ENCODE measurements at places on chromosomes 12 and 14.

- DNase-seq = no peak
Observed at GRCh38 chr14:85010186-85010585, 519.8 kb upstream of the FLRT2 start.

- peak; percentile 74 for DNase-seq
Observed at GRCh38 chr12:176321-177181, 37.4 kb downstream of the SLC6A12 start.

DNA sequence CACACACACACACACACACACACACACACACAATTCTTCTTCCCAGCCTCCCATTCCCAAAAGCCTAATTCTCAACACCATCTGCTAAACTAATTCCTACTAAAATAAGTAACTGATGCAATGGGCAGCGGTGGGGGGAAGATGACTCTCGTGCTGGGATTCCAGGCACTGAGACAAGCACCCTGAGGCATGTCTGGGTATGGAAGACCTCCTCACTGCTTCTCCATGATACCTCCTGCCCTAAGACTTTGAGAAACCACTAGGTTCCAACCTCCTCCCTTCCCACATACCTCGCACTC is 789 bp upstream of the VWF start:
- no peak for DNase-seq

- DNase-seq = no peak
Observed at GRCh38 chr12:10406725-10407124, 2.8 kb downstream of the KLRC4 start.

- DNase-seq = no peak
Observed at GRCh38 chr14:46596236-46596635, 55.3 kb downstream of the RPL10L start.

- peak; percentile 94 for DNase-seq
Observed at GRCh38 chr14:32076278-32077080, 625 bp upstream of the ARHGAP5 start.

DNA sequence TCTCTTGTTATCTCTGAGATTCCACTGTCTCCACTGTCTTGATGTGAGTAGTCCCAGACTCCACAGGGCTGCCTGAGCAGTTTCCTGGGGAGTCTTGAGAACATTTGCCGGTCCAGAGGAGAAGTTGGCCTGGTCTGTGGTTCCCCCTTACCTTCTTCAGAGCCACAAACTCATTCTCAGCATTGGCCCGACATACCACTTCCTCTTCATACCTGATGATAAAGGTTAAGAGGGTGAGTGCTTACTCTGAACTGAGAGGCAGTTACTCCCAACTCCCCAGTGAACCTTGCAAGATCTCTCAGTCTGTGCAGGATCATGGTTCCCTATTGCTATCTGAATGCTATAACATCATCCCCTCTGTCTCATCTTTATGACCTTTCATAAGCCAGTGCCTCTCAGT is 2.6 kb downstream of the KRT84 start:
- DNase-seq = no peak

DNA sequence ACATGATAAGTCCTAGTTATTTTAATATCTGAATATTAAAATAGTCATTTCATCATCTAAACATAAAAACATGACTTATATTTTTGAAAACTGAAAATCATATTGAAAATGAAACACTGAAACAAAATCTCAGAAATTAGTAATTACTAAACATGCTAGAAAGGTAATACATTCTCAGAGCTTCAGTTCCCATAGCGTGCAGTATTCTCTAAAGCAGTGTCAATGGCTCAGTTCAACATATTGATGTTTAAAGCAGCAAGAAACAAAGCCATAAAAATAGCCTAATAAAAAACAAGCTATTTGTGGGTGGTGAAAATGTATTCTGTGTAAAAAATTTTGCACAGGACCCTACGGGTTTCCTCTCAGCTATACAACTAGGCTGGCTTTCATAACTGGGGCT is 1337.4 kb downstream of the FSCB start:
- DNase-seq = no peak

- no peak for DNase-seq
Observed at GRCh38 chr12:2212537-2212936, 159.8 kb downstream of the CACNA1C start.

GRCh38 chr12:66275040-66275439 is 27.3 kb upstream of the HELB start:
- no peak for DNase-seq

GRCh38 chr14:78644824-78645559 is 474.8 kb downstream of the NRXN3 start:
- no peak for DNase-seq

DNA sequence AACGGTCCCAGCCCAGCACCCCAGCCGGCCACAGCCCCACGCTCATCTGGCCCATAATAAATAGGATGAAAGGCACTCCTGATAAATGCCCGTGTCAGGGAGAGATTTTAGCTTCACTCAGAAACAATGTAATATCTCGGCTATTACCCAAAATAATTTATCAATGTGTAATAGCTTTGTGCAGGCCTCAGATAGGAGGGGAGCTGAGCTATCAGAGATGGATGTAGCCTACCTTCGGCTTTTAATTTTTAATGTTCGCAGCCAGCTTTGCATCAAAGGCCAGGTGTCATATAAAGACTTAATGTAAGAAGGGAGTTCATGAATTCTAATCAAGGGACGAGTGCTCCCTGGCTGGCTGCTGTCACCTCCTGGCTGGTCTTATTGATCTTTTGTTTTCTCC is 171.9 kb downstream of the ESRRB start:
- DNase-seq = no peak

DNA sequence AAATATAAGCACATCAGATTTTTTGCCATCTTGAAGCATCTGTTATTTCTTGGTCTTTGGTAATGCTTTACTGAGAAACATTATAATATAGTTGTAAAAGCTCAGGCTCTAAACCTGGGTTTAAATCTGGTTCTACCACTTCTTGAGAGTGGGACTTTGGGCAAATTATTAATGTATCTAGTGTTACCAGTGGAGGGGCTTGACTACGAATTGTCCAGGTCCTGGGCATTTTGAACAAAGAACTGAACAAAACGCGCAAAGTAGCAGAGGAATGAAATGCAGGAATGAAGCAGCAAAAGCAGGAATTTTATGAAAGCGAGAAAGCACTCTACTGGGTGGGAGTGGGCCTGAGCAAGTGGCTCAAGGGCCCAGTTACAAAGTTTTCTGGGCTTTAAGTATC is 50.8 kb downstream of the CAND1 start:
- no peak for DNase-seq

- no peak for DNase-seq
Observed at GRCh38 chr12:15181017-15181683, 40.1 kb downstream of the RERG start.

- peak; percentile 57 for DNase-seq
Observed at GRCh38 chr12:48165089-48165981, 8.0 kb upstream of the ASB8 start.

DNA sequence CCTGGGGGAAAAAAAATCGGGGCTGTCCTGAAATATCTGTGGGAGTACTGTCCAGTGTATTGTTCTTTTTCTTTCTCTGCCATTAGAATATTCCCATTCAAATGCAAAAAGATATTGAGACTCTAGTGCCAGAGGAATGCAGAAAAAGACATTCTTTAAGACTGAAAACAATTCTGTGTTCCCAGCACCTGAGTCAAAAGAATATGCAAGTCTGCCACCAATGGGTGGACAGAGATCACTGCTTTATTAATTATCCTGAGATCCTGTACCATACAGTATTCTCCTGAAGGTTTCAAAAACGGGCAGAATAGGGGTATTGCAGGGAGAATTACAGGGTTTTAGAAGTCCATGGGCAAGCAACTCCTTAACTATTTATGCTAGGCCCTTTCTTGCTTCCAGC is 361.8 kb downstream of the C12orf50 start:
- peak; percentile 70 for DNase-seq

DNA sequence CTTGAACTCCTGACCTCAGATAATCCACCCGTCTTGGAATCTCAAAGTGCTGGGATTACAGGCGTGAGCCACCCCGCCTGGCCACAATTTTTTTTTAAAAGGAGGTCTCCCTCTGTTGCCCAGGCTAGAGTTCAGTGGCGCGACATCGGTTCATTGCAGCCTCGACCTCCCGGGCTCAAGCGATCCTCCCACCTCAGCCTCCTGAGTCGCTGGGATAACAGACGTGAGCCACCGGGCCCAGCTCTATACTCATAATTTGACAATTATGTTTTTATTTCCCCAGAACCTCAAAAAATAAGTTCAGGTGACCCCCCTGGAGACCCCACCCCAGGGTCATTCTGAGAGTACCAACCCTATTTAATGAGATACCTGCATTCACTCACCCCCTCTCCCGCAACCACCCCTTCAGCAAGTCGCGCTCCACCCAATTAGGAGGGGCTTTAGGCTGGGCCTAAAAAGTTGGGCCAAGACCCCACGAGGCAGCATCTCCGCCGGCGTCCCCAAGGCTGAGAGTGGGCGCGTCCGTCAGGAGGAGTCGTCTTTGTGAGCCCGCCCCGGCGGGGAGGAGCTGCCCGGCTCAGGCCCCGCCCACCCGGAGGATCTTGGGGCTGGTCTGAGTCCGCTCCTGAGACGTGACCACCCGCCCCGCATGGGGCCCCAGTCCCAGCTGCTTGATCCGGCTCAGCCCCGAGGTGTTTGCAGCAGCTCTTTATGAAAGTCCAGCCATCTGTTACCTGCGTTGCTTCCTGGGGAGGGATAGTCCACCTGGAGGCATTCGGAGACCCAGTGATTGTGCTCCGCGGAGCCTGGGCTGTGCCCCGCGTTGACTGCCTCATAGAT is at the start of gene ANKRD33:
Gene ANKRD33 (plus strand): TSS at position 628 of the 840 bp plus-strand sequence. CDS start 84 bp downstream, at position 712.
- no peak for DNase-seq

DNA sequence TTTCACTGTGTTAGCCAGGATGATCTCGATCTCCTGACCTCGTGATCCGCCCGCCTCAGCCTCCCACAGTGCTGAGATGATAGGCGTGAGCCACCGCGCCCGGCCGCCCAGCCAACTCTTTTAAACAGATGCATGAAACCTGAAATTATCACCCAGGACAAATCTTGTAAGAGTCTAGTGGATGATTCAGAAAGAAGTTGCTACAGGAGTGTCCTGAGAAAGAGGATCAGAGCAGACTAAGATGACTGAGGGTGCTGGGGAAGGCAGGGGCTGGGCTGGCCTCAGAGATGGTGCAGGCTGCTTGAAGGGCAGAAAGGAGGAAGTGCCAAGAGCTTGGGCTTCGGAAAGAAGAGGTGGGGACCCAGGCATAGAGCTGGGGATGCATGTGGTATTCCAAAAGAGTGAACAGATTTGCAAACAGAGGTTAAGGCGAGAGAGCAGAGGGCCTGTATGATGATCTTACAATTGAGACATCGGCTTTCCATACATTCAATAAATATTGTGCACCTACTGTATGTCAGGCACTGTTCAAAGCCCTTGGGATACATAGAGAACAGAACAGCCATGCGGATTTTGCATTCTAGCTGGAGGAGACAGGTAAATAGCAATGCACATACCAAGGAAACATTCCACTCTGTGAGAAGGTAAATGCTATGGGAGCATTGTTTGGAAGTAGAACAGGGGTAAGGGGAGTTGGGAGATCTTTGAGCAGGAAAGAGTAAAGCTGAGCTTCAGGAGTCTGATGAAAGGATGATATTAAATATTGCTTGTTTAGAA is 7.4 kb upstream of the CD9 start:
- DNase-seq = no peak

DNA sequence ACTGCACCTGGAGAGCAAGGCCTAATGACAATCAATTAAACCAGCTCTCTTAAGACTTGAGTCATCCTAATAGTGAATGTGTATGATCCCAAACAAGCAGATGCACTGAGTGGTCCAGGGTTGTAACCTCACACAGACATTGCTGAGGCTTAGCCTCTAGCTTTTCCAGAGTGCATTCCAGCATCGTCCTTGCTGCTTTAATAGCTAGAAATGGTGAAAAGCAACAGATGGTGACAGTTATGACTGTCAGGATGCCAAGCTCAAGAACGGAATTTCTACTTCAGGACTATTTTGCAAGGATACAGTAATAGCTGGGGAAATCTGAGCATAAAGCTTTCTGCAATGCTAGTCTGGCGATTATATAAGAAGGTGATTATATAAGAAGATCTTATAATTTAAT is 34.6 kb downstream of the PTPRR start:
- no peak for DNase-seq

GRCh38 chr12:132238488-132238854 is 90.9 kb downstream of the GALNT9 start:
- no peak for DNase-seq

DNA sequence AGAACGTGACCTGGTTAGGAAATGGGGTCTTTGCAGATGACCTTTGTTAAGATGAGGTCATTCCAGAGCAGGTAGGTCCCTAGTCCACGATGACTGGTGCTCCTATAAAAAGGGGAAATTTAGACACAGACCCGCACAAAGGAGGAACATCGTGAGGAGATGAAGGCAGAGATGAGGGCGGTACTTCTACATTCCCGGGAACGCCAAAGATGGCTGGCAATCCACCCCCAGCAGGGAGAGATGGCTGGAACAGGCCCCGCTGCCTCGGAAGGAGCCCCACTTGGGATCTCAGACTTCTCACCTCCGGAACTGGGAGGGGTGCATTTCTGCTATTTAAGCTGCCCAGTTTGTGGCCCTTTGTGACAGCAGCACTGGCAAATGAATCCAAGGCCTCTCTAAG is 85.0 kb downstream of the ITPK1 start:
- no peak for DNase-seq

DNA sequence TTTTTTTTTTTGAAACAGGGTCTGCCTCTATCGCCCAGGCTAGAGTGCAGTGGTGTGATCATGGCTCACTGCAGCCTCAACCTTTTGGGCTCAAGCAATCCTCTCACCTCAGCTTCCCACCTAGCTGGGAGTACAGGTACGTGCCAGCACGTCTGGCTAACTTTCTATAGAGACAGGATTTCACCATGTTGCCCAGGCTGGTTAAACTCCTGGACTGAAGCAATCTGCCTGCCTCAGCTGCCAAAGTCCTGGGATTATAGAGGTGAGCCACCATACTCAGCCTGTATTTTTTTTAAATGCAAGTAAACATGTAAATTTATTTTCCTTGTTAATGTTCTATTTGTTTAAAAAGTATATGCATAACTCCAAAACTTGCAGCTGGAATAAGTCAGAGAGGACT is 80.4 kb downstream of the EEA1 start:
- DNase-seq = no peak

- DNase-seq = no peak
Observed at GRCh38 chr12:62618319-62618718, 151.7 kb downstream of the MON2 start.

GRCh38 chr14:75983019-75983358 is 1.2 kb upstream of the TGFB3 start:
- DNase-seq = no peak
